ENCODE measurements at places on chromosomes 7 and 10. TPM values are rescaled to one million over a fixed set of nuclear protein-coding genes. Genes with fewer than 3 reads are reported as not detected.
A peak's percentile ranks its signal among the peaks of the same experiment; 100 is the strongest.

- no peak for DNase-seq
These were observed 139.9 kb downstream of the TNS3 start for GRCh38 chr7:47441796-47442604.

- no peak for DNase-seq
These were observed 28.6 kb downstream of the ADARB2 start for GRCh38 chr10:1708746-1709145.

- no peak for DNase-seq
These were observed 7.4 kb upstream of the SAMD8 start for GRCh38 chr10:75103881-75104686.

- no peak for DNase-seq
These were observed 1.7 kb upstream of the IGFBP3 start for GRCh38 chr7:45922810-45923209.

DNA sequence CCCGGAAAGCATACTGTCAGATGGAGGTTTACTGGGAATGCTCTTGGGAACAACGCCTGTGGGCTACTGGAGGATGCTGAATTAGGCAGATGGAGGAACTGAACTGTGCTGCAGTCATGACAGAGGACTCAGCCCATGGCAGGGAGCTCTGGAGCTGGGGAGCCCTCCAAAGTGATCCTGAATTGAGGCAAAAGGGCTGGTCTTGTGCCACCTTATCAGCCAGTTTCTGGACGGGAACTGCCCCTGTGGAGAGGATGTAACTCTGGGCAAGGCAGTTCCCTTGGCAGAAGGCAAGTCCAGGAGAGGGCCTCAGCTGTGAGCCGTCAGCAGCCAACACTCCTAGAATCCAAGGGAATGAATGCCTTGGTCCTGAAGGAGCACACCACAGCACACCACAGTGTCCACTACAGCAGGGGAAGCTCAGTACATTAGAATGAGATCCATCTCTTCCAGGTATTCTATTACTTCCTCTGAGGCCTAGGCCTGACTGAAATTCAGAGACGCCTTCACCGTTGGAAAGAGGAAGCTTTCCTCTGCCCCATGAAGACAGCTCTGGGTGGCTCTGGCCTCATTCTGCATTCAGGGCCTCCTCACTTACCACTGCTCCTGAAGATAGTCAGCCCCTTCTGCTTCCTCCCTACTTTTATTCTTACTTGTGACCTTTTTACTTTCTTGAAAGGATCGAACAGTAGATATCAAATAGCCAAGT lies 139.6 kb upstream of the GPR26 start:
- DNase-seq = no peak

DNA sequence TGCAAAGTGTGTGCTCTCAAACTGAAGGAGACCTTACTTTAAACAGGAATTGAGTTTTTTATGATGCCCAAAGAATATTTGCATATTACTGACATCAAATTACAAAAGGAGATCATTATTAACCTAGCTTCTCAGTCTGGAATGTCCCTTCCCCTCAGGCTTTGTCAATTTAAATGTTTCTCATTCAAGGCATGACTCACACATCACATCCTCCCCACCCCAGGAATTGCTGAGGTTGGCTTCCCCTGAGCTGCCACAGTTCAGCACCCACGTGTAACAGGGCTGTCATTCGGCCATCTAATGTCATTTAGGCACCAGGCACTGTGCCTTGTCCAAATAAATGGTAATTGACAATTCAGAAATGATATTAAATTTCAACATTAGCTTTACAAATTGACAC lies 305.9 kb upstream of the MGMT start:
- peak; percentile 78 for DNase-seq

- DNase-seq = no peak
These were observed 234.7 kb downstream of the SKAP2 start for GRCh38 chr7:26629696-26630095.

The TRPV5 gene
- not detected for total RNA-seq

DNA sequence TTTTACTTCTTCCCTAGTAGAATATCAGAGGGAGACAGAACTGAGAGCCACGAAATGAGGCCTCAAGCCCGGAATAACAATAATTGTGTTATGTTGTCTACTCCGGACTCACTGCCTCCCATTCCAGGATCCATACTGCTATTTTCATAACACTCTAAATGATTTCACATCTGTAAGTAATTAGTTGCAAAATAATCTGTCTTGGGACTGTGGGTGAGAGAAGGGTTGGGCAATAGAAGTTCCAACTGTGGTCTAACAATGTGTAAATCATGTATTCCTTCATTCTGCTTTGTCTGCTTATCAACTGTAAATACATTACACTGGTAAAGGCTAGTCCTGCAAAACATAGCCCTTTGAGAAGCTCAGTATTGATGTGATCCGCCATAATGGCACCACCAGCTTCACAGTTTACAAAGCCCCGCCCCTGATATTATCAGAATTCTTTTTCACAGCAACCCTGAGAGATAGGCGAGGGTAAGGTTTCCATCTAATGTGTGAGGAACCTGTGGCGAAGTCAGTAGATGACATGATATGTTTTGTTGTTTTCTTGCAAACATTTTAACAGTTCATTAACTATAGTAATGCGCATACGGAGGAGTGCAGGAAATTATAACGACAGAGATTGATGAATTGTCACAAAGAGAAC lies 265.7 kb upstream of the BMPER start:
- no peak for DNase-seq

The HMX2 gene
- not detected for total RNA-seq

GRCh38 chr7:44411306-44411705 lies 79.2 kb downstream of the NUDCD3 start:
- DNase-seq = no peak

DNA sequence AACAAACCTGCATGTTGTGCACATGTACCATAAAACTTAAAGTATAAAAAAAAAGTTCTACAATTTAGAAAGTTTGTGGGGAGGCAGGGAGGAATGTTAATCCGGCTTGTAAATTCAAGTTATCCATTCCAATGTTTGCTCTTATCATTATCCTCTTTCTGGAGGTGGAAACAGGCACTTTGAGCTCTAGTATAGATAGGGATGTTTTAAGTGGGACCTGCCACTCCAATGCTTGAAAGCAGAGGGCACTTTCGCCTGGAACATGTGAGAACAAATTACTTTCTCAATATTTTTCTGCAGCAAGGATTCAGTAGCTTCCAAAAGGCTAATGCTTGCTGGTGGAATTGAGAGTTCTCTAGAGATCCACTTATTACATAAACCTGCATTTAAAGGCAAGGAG lies 45.6 kb downstream of the FEZF1 start:
- DNase-seq = no peak

The ZNF467 gene
- 1.4 TPM for total RNA-seq

DNA sequence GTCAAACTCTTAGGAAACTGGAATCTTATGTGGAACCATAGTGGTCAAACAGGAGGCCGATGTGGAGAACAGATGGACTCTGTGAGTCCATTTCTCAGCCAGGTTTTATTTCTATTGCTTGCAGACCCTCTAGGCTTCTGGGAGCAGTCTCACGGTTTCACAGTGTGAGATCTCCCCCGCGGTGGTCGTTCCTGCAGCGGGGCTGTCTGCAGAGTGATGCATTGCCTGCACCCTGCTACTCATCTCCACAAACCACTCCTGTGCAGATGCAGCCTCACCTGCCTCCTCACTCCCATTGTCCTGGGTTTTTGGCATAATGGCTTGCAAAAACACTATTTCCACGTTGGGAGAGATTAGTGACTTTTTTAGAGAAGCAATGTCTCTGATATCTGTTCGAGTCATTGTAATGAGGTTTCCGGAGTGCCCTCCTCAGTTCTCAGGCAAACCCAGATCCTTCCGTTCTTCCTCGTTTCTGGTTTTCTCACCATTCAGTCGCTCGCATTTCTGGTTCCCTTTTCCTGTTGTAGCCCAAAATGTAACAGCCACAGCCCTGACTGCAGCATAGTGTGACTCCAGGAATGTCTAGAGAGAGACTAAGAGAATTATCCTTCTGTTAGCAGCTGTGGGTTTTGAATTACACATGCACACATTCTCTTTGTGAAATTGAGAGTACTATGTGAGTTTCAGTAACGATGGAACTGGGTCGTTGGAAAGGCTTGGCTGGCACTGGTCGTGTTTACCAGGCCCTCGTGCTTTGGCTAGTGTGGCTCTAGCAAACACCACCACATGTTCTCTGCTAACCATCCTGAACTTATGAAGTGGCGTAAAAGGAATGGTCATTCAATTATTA lies 30.2 kb downstream of the ACADSB start:
- no peak for DNase-seq

DNA sequence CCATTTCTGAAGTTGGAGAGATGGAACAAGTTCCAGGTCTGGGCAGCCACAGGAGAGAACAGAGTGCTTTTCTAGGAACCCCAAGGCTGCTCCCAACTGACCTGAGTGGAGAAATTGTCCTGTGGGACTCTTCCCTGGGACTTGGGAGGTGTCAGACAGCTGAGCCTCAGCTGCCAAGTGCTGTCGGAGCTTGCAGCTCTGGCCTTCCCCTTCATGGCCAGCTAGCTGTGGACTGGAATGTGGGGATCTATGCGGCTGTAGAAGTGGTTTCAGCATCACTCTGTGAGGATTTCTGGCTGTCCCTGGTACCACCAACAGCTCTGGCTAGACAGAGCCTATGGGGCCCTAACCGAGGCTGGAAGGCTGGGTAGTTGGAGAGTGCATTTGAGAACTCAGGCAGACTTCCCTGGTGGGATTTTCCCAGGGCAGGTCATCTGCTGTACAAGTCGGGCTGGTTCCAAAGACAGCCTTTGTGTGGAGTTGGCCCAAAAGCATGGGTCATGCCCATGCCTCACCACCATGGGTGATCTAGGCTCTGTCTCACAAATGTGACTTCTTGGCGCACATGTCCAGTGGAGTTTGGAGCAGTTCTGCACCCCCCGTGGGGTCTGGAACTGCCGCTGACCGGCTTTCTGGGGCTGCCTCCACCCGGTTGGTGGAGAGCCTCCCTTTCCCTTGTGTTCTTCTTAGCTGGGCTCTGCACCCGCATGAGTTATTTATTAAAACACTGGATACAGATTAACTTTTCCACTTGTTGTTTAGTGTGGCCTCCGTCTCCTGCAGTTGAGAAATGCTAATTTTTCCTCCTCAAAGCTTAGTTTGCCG lies 10.9 kb downstream of the SUFU start:
- peak; percentile 83 for DNase-seq

The HOXA13 gene
- total RNA-seq = 0.70 TPM

DNA sequence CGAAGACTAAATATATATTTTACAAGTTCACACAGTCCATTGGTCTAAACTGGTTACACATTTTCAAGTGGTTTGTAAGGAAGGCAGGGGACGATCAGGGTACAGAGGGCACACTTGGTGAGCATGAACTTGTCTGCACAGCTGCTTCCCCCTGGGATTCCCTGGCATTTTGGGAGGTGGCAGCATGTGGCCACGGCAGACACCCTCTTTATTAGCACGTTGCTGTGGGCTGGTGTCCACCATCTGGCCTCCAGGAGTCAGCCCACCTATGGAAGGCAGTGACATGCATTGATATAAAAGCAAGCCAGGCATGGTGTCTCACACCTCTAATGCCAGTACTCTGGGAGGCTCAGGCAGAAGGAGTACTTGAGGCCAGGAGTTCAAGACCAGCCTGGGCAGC lies 350.2 kb downstream of the TYW1 start:
- DNase-seq = no peak

The LRMDA gene
- 20.3 TPM for total RNA-seq

DNA sequence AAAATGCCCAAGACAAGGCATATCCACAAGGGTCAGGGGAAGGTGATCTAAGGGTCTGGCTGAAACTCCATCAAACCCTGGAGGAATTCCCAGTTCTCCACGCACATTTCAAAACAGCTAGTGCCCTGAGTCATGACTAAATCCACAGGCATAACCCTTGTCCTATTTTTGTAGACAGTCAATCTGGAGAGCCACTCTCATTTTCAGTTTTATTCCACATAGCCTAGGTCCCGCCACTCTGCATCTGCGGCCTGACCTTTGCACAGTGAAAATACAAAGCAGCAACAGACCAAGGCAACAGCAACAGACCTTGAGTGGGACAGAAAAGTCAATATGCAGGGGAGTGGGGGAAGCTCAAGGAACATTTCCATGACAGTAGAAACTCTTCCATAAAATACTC lies 201.4 kb upstream of the NPVF start:
- no peak for DNase-seq

DNA sequence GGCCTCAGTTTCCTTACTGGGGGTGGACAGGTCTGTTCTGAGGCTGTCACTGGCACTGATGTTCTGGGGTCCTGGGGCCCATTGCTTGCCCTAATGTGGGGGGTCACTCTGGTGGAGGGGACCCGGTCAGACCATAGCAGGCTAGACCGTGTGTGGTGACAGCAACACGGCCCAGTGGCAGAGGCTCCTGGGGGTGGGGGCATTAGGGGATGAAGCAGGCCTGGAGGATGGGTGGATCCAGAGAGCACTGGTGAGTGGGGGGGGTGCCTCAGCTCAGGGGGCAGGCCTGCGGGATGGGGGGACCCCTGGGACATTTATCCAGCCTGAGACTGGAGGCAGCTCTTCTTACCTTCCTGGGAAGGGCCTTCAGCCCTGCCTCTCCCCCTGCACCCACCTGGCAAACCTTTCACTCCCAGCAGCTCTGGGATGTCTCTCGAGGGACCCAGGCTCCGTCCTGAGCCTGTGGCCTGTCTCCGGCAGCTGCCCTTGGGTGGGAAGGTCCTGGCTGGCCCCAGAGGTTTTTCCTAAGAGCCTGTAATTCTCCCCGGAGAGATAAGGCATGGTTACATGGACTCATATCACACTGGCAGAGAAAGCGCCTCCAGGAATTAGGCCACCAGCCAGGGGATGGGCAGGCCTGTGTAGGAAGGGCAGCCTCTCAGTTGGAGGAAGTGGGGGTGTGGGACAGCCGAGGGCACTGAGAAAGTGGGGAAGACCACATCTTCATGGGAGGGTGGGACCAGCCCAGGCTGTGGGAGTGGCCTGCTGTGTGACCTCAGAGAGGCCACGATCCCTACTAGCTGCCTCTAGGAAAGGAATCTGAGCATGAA lies 147.7 kb downstream of the UBE2H start:
- DNase-seq = no peak

The NPSR1 gene
- total RNA-seq = not detected

The SPDYE18 gene
- total RNA-seq = not detected

The CBX3 gene
- 280 TPM for total RNA-seq

- DNase-seq = no peak
These were observed 29.1 kb upstream of the CABCOCO1 start for GRCh38 chr10:61633665-61634064.

DNA sequence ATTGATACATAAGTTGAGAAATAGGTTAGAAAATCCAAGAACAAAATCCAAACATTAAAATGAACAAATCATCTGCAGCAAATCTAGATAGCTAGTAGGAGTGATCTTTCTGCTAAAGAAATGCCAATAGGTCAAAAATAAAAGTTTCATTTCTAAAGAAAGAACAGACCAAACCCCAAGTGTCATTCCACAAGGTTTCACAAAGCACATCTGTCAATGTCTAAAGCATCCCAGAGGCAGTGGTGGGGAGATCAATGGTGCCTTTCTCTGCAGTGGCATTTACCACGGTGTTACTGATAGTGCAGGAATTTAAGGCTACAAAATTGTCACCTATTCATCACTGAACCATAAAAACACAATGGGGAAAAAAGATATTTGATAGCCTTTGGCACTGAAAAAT lies 147.9 kb downstream of the PARD3 start:
- no peak for DNase-seq

GRCh38 chr7:126557271-126557670 lies 695.5 kb downstream of the GRM8 start:
- no peak for DNase-seq

- DNase-seq = no peak
These were observed 45.0 kb downstream of the FAM20C start for GRCh38 chr7:237385-237784.

GRCh38 chr10:71143170-71143569 lies 69.2 kb upstream of the UNC5B start:
- no peak for DNase-seq

GRCh38 chr10:117499248-117500105 lies 43.1 kb upstream of the EMX2 start:
- DNase-seq = no peak

- peak; percentile 94 for DNase-seq
These were observed 29.1 kb downstream of the GTF2IRD1 start for GRCh38 chr7:74482629-74483401.
